Activated CD4-positive, alpha-beta T cell treated with anti-CD3 and anti-CD28 coated beads, Interleukin-2, amount 50 U/mL, for 4 hours (primary cell): ENCODE measurements at places on chromosomes 7 and 10.

GRCh38 chr10:43819464-43820230 lies 171.0 kb upstream of the ZNF32 start:
- DNase-seq: no peak

DNA sequence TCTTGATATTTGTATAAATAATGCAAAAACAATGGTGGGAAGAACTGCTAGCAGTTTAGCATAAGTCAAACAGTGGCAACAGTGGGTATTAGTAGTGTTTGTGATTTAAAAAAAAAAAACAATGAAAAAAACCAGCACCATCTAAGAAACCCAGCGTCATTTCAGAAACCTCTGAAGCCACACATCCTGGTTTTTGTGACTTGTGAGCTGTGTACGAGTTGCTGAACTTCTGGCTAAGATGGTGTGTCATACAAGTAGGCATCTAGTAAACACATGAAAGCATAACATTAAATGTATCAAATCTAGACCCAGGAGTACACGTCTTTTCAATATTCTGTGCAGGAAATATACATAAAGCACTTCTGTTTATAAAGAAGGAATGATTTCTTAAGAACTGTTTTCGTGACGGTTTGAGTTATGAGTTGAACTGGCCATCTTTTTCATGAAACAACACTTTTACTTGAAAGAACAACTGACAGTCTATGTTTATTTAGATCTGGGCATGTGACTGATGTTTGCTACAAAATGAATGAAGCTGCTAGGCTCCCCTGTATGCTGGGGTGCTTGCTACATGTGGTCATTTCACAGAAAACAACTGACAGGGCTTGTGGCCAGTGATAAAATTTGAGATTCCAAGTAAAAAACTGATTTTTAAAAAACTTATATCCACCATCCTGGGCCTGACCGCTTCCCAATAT lies 143.5 kb downstream of the PIP4K2A start:
- DNase-seq: no peak

DNA sequence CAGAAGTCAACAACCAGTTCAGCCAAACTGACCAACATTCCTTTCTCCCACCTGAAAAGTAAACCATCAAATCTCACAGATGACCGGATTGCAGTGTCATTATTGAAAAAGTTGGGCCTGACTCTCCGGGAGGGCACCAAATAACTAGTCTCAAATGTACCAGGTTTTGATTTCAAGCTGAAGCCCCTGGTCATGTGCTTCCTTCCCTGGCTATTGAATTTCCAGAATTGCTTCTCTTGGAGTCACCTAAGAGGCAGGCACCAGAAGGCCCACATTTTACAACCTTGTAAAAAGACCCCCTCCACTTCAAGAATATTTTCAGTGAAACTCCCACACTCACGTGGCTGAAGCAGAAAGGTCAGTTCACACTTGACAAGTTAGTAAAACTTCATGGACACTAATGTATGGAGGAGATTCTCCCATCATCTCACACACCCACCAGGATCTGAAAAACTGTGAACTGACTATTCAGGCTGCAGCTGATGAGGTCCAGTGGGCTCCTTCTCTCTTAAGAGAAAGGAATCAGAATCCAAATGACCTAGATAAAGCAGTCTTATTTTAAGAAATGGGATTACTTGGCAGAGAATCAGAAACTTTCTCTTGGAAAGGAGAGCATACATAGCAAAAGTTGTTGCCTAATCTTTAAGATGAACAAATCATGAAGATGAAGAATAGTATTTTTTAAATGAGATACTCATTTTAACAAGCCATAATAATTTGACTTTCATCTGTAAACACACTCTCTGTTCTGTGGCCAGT lies 53.6 kb downstream of the DLD start:
- no peak for DNase-seq

DNA sequence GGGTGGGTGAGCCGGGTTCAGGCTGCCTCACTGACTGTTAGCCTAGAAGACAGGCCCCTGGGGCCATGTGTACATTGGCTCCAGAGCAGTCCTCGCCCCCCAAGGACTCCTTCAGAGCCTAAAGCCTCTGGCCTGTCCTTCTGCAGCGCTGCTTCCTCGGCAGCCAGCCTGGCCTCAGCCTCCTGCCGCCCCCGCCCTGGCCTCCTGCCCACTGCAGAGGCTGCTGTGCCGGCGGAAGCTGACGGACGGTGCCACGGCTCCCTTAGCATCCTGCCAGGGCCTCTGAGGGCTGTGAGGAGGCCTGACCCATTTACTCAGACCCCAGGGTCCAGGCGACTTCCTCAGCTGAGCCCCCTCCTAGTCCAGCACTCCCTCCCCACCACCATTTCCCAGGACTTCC lies 4.9 kb downstream of the SRRM3 start:
- DNase-seq: no peak
